ENCODE measurements at places on chromosomes 11 and 22. TPM values are rescaled to one million over a fixed set of nuclear protein-coding genes. Genes with fewer than 3 reads are reported as not detected.

FZD4 gene
- 59.5 TPM for total RNA-seq

NRXN2 gene
- 13.8 TPM for total RNA-seq

OR5B21 gene
- not detected for total RNA-seq

SLC5A1 gene
- 2.4 TPM for total RNA-seq

PGA5 gene
- total RNA-seq = not detected

FAM118A gene
- total RNA-seq = 25.8 TPM

C11orf16 gene
- not detected for total RNA-seq

RPS3 gene
- total RNA-seq = 1,332 TPM

ADM2 gene
- 0.92 TPM for total RNA-seq

LRRN4CL gene
- 33.8 TPM for total RNA-seq

EFCAB6 gene
- total RNA-seq = 4.7 TPM

DNA sequence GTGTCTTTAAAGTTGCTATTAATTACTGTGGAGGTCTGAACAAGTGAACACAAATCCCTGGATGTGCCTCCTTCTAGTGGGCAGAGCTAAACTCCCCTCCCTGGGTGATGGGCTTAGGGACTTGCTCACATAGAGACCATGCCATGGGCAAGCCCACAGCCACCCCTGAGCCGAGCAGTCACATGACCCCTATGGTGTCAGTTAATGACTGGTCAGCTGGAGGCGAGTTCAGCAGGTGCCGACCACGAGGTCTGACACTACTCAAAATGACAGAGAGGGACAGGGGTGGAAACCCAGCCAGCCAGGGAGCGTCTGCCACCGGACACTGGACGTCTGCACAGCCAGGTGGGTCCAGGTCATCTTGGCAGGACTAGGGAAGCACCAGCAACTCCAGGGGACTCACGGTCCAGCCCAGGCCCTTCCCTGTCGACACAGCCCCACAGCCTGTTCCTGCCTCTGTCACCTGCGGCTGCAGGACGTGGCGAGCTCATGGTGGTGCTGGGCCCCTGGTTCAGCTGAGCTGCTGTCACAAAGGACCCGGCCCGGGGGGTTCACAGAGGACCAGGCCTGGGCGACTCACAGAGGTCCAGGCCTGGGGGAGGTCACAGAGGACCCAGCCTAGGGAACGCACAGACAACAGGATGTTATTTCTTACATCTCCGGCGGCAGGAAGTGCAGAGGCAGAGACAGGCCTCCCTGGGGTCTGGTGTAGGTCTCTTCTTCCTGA, 135.0 kb downstream of the BRD1 start:
- DNase-seq = no peak

- no peak for DNase-seq
These were observed 58.8 kb upstream of the RRAS2 start for GRCh38 chr11:14417617-14418374.

GRCh38 chr11:118319337-118319707, 14.8 kb downstream of the CD3E start:
- no peak for DNase-seq

GRCh38 chr22:22717664-22718063, 73.2 kb downstream of the GGTLC2 start:
- DNase-seq = no peak

DNA sequence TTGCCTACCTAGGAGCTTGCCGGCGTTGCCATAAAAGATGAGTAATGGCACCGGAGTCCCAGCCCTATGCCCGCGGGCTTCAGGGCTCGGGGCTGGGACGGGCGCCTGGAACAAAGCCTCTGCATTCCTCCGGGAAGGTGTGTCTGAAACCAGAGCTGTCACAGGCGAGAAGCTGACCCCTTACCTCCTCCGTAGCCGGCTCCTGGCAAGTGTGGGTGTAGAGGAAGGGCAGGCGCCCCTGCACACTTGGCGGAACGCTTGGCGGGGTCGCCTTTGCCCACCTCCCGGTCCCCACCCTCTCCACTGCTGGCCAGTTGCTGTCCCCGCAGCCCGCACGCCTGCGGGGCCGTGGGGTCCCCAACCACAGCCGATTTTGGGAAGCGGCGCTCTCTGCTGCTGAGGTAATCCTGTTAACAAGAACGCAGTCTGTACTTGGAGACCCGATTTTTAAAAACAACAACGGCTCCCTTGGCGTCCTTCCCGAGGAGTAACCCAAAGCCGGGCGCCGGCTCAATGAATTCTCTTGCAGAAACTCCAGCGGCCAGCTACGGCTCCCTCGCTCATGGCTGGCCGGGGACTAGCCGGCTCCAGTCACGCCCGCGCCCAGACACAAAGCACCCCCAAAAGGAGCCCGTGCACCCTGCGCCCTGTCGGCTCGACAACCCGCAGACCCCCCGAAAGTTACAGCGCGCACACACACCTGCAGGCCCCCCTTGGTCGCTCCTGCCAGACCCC, 89.2 kb downstream of the PLEKHA7 start:
- peak; percentile 87 for DNase-seq

DNA sequence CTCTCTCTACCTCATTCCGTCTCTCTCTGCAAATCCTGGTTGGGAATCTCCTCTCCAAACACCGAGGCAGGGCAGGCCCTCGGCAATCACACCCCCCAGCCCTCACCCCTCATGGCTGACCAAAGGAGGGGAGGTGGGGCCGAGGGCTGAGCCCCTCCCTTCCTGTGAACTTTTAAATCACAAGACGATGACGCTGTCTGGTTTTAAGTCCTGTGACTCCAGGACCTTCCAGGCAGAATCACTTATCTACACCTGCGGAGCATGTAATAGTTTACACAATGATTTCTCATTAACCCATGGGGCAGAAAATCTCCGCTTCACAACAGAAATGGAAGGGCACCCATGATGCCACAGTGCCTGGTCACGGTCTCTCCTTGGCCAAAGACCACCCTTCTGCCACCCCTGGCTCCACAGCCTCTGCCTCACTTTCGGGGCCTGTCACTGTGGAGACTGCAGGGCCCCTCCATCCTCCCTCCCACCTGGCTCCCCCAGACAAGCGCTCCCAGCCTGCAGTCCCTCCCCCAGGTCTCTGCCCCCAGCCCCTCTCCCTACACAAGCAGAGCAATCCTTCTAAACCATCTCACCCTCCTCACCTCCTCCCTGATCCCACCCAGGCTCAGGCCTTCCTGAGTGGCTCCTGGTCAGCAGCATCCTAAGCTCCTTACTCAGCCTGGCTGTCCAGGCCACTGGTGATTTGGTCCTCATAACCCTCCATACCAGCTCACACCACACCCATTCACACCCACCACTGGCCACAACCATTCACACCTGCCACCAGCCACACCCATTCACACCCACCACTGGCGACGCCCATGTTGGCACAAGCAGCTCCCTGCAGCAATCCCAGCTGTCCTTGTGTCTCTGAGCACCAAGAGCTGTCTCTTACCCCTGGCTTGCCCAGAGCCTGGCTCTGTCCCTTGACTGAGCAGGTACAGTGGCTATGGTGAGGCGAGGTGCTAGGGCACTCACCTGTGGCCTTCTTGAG, 30.7 kb upstream of the ARFGAP3 start:
- no peak for DNase-seq

GRCh38 chr11:75450826-75451821, 18.1 kb upstream of the KLHL35 start:
- DNase-seq = no peak

GRCh38 chr11:76823481-76824028, 37.2 kb upstream of the ACER3 start:
- no peak for DNase-seq

GRCh38 chr11:11366793-11367192, 13.7 kb upstream of the CSNK2A3 start:
- peak; percentile 49 for DNase-seq

DNA sequence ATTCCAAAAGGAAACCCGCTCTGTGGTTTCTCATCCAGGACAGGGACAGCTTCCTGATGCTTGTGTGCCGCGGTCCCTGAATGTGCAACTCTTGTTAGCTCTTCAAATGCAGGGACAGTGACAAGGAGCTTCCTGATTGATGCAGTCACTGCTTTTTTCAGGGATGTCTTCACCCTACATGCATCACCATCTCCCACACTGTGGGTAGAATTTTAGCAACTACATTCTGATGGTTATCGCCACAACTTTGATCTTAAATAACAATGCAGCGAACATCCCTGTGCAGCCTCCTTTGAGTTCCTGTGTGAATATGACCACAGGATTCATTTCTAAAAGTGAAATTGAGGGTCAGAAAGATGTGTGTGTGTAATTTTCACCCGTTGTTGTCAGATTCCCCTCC, 115.0 kb downstream of the GGTLC2 start:
- no peak for DNase-seq

DNA sequence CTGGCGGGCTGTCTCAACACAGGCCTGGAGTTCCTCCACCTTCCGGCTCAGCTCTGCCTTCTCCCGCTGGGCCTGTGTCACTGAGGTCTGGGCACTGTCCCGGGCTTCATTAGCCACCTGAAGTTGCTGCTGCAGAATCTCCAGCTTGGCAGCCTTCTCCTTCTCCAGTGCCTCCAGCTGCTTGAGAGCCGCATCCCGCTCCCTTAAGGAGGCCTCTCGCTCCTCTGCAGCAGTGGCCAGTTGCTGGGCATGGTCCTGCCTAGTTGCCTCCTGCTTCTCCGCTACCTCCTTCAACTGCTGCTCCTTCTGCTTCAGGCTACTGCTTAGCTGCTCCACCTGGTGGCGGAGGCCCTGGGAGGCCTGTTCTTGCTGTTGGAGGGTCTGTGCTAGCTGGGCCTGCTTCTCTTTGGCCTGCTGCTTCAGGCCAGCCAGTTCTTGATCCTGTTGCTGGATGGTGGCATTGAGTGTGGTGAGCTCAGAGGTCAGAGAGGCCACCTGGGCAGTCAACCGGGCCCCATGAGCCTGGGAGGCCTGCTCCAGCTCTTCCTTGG, 16.9 kb downstream of the IL18BP start:
- DNase-seq = no peak

DNA sequence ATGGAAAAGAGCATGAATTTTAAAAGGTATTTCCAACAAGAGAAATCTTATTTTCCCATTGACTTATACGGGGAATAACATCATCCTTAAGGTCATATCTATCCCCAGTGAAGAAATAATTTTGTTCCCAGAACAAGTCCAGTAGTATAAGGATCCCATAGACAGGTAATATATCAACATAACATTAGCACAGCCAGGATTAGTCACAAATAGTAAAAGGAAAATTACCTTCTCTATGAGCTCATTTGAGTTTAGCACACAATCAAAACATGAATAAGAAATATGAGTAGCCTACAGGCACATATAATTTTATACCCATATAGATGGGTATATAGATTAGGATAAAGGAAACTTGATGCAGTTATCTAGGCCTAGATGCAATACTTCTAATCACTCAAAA, 2.8 kb upstream of the OR52K1 start:
- DNase-seq = no peak

DNA sequence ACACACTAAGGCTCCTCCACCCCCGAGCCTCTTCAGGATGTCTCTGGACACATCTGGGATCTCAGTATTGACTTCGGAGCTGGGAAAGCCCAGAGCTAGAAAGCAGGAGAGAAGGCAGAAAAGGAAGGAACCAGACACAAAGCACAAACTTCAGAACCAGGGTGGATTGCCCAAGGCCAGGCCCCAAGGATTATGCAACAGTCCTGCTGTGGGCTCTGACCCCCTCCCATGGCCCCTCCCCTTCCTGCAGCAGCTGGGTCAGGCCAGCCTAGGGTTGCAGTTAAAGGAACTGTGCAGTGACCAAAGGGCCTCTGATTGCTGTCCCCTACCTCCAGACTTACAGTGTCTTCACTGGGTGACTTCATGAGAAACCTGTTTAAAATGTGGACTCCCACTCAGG, 5.3 kb downstream of the KCNE3 start:
- DNase-seq = peak; percentile 28

GRCh38 chr11:67287355-67288197, 1.5 kb upstream of the ANKRD13D start:
- no peak for DNase-seq

DNA sequence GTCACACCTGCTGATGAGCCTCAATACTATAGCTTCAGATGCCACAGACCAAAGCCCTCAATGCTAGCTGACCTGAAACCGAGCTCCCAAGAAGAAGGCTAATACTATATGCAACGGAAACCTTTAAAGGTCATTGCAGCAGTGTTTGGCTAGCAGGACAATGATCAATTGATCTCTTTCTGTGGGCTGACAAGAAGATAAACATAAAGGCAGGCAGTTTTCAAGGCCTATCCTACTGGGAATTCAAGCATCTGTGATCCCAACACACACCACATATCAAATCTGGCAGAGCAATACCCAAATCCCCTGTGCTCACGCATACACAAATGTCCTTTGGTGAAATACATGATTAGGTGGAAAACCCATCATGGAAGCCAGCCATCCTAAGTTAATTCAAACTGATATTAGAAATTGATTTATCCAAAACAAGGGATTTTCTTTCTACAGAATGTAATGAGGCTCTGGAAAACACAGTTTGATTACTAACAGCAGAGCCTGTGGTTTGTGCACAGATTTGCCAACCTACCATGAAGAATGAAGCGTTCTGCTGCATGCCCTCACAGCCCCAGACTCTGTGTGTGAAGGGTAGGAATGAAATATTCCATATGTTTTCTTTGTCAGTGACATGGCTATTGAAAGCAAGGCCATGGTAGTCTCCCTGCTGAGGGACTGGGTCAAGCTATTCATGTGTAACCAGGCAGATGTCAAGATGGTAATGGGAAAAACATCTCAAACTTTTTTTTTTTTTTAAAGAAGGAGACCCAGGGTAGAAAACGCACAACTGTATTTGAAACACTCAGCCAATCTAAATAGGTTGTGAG, 12.2 kb downstream of the LGR4 start:
- DNase-seq = no peak

DNA sequence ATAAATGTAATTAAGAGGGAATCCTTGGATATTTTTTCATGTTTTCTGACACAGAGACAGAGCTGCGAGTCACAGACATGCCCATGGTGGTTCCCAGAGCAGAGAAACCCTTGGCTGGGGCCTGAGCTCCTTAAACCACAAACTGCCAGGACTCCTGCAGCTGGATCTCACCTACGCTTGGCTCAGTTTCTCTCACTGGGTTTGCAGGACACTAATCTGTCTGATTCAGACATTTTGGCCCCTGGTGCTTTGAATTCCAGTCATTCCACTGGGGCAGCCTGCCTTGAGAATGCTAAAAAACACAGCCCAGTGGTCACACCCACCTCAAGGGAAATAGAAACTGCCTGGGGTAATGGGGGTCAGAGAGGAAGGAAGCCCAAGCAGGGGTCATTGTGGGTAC, 122.6 kb downstream of the CCDC81 start:
- DNase-seq = no peak

GRCh38 chr11:76824083-76824939, 36.4 kb upstream of the ACER3 start:
- no peak for DNase-seq

GRCh38 chr11:69470301-69470700, 11.2 kb upstream of the LINC01488 start:
- DNase-seq = no peak

GRCh38 chr11:113840932-113841664, 34.3 kb downstream of the USP28 start:
- DNase-seq = no peak

GRCh38 chr11:128479144-128479543, 108.2 kb downstream of the ETS1 start:
- no peak for DNase-seq
